ENCODE measurements at places on chromosomes 16 and 17.

- DNase-seq, result no peak
Observed at GRCh38 chr17:40364121-40364861, at the start of gene GJD3. Gene GJD3, minus strand, starts transcription at chr17:40364737. Its CDS starts 922 bp downstream, at chr17:40363815.

DNA sequence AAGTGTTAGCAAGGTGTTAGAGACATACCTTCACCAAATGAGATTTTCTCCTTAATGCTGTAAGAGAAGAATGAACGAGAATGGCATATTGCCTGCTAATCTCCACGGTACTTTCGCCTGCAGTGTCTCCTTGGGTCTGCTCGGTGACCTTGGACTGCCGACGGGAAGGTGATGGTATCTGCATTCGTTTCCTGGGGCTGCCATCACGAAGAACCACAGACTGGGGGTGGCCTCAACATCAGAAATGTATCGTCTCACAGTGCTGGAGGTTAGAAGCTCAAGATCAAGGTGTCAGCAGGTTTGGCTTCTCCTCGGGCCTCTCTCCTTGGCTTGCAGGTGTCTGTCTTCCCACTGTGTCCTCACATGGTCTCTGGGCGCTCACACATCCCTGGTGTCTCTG lies 86.3 kb upstream of the TNRC6C start:
- no peak for DNase-seq

DNA sequence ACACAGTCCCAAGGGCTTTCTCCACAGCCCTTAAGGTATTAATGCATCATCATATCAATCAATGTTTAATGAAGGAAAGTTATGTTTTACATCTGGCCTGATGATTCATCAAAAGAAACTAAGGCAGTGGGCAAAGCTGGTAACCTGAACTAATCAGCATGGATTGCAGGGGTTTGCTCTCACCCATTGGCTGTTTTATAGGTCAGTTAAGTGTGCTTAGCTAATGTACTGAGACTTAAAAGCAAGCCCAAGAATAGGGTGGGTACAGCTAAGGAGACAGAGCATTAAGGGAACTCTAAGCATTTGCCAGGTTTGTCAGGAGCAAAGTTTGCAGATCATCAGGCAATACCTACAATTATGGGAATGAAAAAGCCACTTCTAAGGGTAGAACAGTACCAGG lies 1247.6 kb downstream of the CDH8 start:
- no peak for DNase-seq

DNA sequence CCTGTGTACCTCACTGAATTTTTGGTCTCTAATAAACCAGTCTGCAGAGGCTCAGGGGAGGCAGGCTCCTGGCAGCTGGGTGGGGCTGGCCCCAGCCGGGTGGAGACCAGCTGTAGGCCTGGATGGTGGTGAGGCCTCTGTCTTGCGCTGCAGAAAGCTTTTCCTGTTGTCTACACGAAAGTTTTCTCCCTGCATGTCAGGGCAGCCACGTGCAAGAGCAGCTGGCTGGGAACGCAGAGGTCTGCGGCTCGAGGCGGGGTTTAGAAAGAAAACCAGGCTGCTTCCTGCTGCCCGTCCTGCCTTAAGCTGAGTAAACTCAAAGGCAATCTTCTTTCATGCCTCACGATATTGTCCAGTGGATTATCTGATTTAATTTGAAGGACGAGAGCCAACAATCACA lies 2.4 kb downstream of the SERPINF1 start:
- no peak for DNase-seq

DNA sequence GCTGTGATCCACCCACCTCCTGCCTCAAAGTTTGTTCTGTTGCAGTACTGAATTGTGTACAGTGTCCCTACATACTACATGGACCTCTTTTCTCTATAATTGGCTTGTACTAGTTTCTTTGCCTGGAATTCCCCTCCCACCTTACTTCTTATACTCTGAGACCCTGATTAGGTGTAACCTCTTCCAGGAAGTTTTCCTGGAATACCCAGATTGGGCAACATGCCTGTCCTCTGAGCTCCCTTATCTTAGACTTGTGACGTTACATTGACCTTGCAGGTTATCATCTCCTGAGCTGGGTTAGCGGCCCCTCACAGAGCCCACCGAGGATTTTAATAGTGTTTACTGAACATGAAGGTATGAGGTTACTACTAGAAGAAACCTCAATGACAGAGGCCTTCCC lies 237.0 kb downstream of the ZNF423 start:
- DNase-seq, result no peak

DNA sequence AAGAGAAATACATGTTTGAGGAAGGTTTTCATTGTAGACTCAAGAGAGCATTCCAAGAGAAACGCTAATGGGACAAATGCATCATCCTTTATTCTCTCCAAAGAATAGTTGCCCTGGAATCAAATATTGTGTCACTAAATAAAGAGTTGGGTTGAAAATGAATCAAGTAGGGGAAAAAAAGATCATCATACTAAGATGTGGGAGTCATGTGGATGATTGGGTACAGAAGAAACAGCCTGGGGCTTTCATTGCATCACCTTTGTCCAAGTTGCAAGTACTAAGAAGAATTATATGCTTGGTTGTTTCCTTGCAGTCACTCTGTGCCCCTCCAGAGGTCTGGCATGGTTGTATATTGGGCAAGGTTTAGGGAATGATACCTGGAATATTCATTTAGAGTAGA lies 658.9 kb downstream of the TOX3 start:
- no peak for DNase-seq

DNA sequence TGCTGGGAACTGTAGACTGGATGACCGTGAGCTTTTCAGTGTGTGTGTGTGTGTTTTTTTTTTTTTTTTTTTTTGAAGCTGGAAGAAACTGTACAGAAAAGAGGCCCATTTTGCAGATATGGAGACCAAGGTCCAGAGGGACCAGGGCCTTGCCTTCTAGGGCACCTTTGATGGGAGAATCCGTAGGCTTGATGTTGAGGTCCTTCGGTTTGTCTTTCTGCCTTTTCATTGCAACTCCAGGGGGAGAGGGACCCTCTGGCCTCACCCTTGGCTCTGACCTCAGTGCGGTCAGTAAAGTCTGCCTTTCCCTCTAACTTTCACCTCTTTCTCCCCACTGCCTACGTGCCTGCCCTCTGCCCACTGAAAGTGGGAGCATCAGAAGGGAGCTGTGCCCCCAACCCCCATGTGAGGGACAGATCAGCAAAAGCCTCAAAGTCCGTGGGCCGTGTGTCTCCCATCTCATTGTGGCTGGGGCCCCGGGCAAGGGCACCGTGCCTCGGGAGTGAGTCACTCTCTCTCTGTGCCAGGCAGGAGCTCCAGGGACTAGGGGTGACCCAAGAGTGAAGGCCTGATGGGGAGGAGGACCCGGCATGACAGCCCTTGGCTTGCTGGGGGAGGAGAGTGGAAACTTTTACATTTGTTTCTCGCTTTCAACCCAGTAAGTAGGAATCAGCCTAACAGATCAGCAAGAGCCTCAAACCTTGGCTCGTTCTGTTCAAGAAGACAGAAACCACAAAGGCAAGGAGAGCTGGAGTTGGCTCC lies 123.6 kb downstream of the CMIP start:
- DNase-seq, result no peak

GRCh38 chr16:35146031-35146710 lies 1686.8 kb downstream of the TP53TG3F start:
- no peak for DNase-seq

DNA sequence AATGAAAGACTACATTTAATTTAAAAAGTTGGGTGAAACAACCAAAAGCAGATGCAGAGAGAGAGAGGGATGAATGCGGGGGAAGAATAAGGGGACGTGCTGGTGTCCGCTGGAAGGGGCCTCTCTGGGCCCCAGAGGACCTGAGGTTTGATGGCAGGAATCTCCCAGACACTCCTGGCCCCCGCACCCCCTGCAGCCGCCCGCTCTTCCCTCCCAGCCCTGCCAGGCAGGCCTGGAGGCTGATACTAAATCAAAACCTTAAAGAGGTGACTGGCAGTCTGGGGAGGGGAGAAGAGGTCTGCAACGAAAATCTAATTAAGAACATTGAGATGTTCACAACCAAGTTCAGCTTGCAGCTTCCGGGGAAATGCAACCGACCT lies 2.4 kb downstream of the FOXL1 start:
- no peak for DNase-seq

- DNase-seq, result no peak
Observed at GRCh38 chr17:60857556-60858080, 180.0 kb downstream of the BCAS3 start.

DNA sequence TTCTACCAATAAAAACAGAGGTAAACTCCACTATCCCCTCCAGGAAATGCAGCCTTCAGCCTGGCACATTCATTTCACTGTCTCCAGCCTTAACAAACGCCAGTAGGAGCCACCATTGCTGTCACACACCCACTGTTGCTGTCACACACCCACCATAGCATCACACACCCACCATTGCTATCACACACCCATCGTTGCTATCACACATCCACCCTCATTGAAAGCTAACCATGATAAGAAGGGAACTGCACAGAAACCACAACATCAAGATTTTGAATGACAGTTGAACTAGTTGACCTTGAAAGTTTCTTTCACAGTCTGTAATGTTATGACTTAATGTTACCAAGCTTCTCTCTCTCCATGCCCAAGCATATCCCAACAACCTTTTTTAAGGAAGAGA lies 38.1 kb downstream of the SHCBP1 start:
- no peak for DNase-seq

- DNase-seq, result no peak
Observed at GRCh38 chr17:75763613-75764416, 1.2 kb downstream of the GALK1 start.

DNA sequence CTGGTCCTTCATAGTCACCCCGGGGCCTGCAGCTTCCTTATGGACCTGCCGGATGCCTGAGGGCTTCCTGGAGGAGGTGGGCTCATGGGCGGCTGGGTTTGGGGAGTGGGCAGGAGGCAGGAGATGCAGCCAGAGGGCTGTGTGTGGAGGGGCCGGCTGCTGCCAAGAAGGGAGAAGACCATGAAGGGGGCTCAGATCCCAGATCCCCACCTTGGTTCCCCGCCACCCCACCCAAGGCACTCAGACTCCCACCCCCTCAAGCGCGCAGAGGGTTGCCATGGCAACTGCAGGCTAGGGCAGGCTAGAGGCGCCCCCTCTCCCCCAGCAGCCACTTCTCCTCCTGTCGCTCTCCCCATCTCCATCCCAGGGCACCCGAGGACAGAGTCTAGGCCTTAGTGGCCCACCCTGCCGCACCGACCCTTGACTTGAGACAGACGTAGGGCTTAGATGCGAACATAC lies 104.5 kb downstream of the CRLF3 start:
- no peak for DNase-seq

DNA sequence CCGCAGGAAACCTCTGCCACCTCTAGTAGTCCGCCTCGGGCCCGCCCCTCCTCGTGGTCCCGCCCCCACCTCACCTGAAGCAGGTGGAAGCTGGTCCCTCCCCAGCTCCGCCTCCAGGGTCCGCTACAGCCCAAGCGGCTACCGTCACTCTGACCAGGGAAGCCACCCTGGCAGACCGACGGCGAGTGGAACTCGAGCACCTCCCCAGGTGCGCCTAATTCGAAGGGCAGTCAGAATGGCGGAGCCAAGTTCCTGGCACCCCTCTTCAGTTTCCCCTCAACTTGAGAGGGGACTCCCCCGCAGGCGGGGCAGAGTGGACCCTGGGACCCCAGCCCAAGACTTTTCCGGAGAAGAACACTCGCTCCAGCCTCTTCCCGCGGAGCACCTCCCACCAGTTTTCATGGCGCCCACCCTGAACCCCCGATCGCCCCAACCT lies 507 bp downstream of the FHOD1 start:
- peak; percentile 59 for DNase-seq

- DNase-seq, result no peak
Observed at GRCh38 chr16:57301126-57301817, 16.8 kb upstream of the PLLP start.

GRCh38 chr17:19337712-19338023 lies 24.9 kb downstream of the B9D1 start:
- DNase-seq, result no peak

- no peak for DNase-seq
Observed at GRCh38 chr16:70715055-70715858, 29.4 kb upstream of the MTSS2 start.

DNA sequence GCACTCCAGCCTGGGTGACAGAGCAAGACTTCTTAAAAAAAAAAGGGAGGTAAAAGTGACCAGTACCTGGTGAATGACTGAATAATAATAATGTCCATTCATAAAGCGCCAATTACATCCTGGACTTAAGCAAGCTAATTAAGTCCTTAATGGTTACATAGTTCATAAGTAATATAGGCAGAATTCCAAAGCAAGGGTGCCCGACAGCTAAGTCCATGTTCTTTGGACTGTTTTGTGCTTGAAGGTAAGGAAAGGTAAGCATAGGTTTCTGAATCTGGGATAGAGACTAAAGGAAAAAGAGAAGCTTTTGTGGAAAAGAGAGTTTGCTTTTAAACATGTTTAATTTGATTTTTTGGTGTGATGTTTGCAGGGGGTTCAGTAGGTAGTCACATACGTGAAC lies 9.8 kb downstream of the POLR2A start:
- DNase-seq, result no peak

GRCh38 chr16:12546918-12547607 lies 256.6 kb downstream of the CPPED1 start:
- no peak for DNase-seq

DNA sequence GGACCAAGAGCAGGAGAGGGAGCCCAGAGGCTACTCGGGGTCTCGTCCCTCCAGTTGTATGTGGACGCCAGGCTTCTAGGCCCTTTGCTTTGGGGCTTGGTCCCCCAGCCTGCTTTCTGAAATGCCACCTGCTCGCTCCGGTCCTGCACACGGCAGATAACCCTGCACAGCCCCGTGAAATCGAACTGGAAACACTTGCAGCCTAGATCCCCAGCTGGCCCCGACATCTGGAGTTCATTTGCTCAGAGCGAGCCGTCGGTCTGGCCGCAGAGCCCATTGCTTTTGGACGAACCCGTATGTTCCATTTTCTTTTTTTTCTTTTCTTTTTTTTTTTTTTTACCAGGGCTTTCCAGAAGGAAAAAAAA lies 22.9 kb downstream of the C1QTNF1 start:
- DNase-seq, result no peak

DNA sequence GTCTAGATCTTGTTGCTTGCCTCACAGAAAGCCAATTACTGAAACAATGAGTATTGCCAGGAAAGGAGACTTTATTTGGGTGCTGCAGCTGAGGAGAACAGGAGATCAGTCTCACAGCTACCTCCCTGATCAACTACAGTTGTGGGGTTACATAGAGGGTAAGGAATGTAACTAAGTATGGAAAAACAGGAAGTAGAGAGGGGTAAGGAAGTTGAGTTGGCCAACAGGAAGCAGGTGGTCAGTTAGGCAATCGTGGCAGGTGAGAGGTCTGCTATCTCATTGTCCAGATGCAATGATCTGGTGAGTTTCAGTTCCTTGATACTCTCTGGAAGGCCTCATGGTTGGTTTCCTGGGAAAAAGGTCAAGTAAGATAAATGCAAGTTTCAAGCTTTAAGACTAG lies 333.1 kb upstream of the GOT2 start:
- DNase-seq, result no peak

GRCh38 chr16:65070831-65071432 lies 50.9 kb downstream of the CDH11 start:
- no peak for DNase-seq

GRCh38 chr17:21174713-21175112 lies 39.2 kb downstream of the TMEM11 start:
- DNase-seq, result no peak
